ENCODE measurements at places on chromosomes 6 and 20.

- no peak for ATAC-seq
Observed at GRCh38 chr6:109979033-109979921, 1.2 kb downstream of the GPR6 start.

DNA sequence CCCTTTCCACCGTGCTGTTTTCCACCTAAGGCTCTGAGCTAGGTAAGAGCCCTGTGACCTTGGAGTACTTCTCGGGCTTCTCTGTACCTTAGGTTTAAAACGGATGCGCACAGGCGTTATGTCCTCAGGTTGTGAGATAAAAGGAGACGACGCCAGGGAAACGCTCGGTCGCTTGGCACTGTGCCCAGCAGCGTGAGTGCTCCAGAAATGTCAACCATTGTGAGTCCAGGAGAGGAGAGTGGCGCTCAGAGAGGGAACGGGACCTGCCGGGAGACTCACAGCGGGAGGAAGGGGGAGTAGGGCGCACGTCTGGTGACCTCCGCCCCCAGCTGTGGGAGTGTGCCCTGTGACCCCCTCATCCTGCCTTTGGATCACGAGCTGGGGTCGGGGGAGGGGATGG, 33.8 kb upstream of the SCRT2 start:
- ATAC-seq, result no peak

GRCh38 chr20:875115-875514, 41.0 kb downstream of the ANGPT4 start:
- no peak for ATAC-seq

DNA sequence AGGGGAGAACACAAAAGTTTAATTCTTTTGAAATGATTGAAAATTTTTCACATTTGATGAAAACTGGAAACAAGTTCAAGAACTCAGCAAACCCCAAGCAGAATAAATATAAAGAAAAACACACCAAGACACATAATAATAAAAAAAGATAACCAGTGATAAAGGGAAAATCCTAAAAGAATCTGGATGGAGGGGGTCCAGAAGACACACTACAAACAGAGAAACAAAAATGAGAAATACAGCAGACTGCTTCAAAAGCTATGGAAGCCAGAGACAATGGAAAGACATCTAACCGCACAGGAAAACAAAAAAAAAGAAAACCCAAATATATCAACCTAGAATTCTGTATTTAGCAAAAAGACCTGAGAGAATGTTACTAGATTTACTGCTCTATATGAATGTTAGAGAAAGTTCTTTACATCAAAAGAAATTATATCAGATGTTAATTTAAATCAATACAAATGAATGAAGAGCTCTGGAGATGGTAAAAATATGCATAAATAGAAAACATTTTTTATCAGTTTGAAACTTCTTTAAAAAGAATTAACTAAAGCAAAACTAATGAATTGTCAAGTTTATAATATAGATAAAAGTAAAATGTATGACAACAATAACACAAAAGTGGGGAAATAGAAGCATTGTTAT, 310.7 kb upstream of the PREP start:
- ATAC-seq, result no peak

- no peak for ATAC-seq
Observed at GRCh38 chr6:160088069-160088783, 33.4 kb upstream of the SLC22A1 start.

DNA sequence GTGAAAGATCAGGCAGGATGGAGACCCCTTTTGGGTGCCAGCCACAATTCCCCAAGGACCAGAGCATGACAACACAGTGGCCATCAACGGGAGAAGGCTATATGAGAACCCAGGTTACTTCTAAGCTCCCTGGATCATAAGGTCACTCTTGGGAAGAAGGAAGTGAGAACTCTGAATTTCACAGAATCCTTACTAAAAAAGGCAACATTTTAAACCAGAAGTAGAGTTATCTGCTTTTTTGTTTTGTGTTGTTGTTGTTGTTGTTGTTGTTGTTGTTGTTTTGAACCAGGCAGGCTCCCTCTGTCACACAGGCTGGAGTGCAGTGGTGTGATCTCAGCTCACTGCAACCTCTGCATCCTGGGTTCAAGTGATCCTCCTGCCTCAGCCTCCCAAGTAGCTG, 107.4 kb upstream of the TNFAIP3 start:
- no peak for ATAC-seq

- no peak for ATAC-seq
Observed at GRCh38 chr6:167647737-167648470, 178.8 kb upstream of the AFDN start.

DNA sequence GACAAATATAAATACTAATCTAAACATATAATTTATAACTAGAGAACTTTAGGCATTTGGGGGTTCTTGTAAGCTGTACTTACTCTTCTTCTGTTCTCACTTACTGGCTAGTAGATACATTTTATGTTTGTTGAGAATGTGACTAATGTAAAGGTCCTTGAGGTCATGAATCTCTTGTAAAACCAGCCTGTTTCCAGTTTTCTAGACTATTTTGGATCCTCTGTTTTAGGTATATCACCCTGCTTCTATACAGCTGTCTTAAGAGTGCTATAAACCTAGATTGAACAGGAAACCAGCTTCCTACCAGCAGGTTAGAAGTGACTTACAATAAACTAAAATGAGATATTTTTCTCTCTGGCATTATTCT, 134.2 kb downstream of the PLCB4 start:
- no peak for ATAC-seq

All from activated CD4-positive, CD25-positive, alpha-beta regulatory T cell treated with anti-CD3 and anti-CD28 coated beads, Interleukin-2, amount 50 U/mL, for 24 hours (primary cell).